Esophagus squamous epithelium (tissue), 5 donors: ENCODE measurements at places on chromosomes 1 and 21.

GRCh38 chr1:181525104-181525721, 41.9 kb downstream of the CACNA1E start:
- DNase-seq = no peak

DNA sequence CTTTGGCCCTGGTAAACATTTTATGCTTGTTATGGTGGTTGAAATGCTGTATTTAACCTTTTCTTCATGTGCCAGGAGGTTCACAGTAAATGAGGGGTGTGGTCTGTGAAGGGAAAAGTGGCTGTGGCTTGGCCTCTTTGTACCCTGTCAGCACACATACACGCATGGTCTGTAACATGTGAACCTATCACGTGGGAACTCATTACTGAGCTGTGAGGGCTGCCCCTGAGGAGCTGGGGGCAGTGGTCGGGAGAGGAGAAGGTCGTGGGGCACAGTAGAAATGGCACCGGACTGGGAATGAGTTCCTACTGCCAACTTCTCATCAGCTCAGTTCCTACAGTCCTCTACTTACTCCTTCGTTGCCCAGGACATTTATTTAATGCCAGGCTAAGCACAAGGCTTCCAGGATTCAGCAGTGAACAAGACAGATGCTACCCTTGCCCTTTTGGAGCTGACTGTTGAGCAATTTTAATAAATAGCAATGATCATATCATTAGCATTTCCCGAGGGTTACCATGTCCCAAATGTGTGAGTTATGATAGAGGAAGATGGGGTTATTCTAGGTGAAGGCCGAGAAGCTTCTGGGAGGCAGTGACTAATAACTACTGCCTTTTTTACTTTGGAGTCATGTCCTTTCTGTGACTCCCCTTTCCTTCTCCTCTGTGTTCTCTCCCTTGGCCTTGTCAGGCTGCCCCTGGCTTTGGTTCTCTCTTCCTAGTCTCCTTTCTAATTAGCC, 38.8 kb downstream of the DDR2 start:
- no peak for DNase-seq

GRCh38 chr1:79704067-79704466, 697.5 kb upstream of the ADGRL4 start:
- DNase-seq = no peak

- DNase-seq = no peak
These were observed 5.1 kb downstream of the GORAB start for GRCh38 chr1:170536924-170537551.

- DNase-seq = no peak
These were observed 1244.1 kb upstream of the ADGRL4 start for GRCh38 chr1:80250573-80251168.

DNA sequence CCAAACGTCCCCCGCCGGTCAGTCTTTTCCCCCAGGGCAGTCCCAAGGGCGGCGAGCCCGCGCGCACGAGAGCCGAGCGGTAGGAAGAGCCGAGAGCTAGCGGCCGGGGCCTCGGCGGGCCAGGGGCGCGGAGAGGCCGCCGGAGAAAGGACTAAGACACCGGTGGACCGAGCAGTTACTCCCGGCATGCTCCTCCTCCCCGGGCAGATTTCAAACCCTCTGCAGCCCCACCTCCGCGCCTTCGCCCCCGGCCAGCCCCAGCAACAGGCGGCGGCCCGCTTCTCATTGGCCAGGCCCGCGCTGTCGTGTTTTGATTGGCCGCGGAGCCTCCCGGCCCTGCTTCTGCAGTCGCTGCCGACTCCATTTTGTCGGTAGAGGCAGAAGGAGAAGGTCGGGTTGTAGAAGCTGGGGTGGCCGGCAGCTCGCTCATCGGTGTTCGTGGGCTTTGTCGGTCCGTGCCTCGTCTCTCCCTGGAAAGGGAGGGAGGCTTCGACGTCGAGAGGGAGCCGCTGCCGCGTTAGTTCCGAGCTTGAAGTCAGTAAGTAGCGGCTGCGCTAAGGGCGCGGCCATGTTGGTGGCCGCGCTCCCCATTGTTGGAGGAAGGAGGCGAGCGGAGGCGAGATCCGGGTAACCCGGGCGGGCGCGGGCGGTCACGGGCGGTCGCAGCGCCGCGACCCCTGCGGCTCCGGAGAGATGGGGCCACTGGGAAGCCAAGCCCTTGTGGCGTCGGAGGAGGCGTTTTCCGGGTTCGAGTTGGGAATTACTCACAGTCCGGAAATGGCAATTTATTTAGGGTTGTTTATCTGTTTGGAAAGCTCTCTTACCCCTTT, at the start of gene PNRC2:
Gene PNRC2, plus strand, starts transcription at position 368 of the 830 bp plus-strand sequence. CDS start 1,630 bp downstream, outside the sequence.
- DNase-seq = peak; percentile 75

GRCh38 chr1:33175865-33176264, 6.0 kb downstream of the TRIM62 start:
- DNase-seq = no peak

DNA sequence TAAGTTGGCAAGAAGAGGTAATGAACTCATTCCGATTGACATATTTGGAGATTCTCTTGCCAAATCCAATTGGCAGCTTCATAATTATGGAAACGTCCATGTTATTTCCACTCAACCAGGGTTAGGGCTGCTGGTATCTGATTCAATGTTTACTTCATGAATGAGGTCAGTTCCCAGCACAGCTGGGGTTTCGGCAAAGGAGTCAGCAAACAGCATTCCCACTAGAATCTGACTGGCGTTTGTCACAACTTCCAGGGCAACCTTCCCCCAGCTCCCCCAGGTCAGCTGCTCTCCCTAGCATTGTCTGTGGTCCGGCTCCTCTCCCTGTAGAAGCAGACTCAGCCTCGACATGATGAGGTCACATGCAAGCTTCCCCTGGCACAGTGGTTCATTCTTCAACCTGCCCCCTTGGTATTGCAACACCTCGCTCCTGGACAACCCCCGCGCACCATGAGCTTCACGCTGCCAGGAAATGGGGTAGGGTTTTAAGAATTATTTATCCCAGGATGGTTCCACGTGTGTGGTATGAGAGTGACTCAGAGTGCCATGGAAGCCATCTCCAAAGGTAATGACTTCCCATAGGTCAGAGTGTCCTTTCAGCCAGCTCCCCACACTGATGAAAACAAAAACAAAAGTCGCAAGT, 100.7 kb upstream of the SLC25A33 start:
- DNase-seq = no peak

DNA sequence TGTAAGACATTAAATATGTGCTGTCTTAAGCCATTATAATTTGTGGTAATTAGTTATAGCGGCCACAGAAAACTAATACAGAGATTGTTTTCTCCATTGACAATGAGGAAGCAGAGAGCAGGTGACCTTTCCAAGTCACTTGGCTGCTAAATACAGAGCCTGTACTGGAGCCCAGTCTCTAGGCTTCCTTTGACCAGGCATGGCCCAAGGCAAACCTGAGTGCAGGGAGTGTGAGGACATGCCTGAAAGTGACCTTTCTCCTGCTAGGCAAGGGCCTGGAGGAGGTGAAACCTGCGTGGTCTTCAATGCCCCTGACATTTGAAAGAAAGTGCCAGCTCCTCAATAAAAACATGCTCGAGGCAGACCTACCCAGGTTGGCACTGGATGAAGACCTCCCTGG, 12.5 kb upstream of the CHI3L1 start:
- no peak for DNase-seq

- no peak for DNase-seq
These were observed 19.5 kb downstream of the SZRD1 start for GRCh38 chr1:16386454-16387113.
